Hepatocyte (in vitro differentiated cells): ENCODE measurements at places on chromosomes 1 and 21. TPM values are rescaled to one million over a fixed set of nuclear protein-coding genes. Genes with fewer than 3 reads are reported as not detected.

GRCh38 chr1:218895064-218895587 lies 278.6 kb upstream of the LYPLAL1 start:
- DNase-seq = no peak

DNA sequence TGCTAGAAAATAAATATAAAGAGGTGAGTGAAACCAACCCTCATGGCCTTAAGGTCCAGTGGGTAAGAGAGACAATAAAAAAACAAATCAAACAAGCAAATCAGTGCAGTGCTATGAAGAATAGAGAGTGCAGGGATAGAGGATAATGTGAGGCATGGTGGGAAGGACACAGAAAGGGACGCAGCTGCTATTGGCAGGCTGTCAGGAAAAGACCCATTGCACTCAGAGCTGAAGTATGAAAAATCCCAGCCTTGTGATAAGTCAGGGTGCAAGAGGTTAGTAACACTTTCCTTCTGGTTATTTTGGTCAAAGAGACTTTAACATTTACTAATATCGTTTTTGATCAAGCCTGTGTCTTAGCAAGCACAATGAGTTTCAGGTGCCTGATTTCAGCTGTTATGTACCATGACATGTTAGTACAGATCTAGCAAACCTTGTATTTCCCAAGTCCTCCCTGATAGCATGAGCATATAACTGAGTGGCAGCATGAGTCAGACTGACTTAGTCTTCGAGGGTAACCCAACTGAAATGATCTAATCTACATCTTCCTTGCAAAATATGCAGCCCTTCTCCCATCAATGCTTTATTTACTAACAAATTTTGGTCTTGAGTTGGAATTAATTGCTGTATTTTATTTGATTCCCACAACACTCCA lies 31.7 kb downstream of the CHML start:
- DNase-seq = no peak

DNA sequence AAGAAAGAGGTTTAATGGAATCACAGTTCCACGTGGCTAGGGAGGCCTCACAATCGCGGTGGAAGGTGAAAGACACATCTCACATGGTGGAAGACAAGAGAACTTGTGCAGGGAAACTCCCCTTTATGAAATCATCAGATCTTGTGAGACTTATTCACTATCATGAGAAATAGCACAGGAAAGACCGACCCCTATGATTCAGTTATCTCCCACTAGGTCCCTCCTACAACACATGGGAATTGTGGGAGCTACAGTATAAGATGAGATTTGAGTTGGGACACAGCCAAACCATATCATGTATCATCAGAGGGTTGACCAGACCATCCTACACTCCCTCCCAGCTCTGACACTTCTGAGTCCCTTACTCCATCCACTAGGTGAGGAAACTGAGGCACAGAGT lies 143.9 kb upstream of the KLHDC7A start:
- DNase-seq = no peak

- DNase-seq = no peak
These were observed 258.9 kb downstream of the SETD4 start for GRCh38 chr21:35801391-35801790.

DNA sequence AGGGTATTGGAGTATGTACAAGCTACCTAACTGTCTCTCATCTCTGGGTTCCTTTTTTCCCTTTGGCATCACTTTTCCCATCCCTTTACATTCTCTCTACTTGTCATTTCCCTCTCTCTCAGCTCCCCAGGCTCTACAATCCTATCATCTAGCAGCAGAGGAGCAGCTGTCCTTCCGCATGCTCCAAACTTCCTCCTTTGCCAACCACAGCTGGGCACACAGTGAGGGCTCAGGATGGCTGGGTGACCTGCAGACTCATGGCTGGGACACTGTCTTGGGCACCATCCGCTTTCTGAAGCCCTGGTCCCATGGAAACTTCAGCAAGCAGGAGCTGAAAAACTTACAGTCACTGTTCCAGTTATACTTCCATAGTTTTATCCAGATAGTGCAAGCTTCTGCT lies 561 bp downstream of the CD1E start:
- no peak for DNase-seq

- no peak for DNase-seq
These were observed 477.1 kb upstream of the VAMP3 start for GRCh38 chr1:7293702-7294629.

- no peak for DNase-seq
These were observed 85.9 kb upstream of the WARS2 start for GRCh38 chr1:119226321-119226720.

DNA sequence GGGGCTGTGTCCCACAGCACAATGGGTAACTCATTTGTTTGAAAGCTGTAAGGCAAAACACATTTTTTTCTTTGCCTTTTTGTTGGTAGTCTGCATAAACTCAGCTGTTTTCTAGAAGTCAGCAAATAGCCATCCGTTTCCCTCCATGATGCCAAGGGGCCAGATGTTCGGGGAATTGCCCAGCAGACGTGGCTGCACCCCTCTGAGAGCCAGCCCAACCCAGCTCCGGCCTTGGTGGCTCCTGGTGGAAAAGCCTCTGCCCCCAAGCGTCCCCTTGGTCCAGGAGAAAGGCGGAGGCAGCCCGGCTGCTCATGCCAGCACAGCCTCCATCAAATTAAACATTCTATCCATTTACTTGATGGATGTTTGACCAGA lies 58.4 kb upstream of the ADARB1 start:
- DNase-seq = no peak

DNA sequence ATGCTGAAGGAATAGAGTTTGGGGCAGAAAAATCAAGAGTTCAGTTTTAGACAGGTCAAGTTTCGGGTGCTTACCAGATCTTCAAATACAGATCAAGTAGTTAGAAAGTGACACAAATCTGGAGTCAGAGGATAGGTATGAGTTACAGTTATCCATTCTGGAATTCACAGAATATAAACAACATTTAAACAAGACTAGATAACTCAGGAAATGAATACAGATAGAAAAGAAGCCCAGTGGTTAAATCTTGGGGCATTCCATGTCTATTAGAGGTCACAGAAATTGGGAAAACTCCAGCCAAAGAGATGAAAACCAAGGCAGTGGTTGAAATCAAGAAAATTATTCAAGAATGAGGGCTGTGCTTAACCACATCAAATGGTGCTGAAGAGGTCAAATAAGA lies 187.0 kb upstream of the HP1BP3 start:
- no peak for DNase-seq

- DNase-seq = no peak
These were observed 47.9 kb upstream of the CNN3 start for GRCh38 chr1:94974824-94975223.

- no peak for DNase-seq
These were observed 188.3 kb upstream of the PALMD start for GRCh38 chr1:99457381-99458165.

DNA sequence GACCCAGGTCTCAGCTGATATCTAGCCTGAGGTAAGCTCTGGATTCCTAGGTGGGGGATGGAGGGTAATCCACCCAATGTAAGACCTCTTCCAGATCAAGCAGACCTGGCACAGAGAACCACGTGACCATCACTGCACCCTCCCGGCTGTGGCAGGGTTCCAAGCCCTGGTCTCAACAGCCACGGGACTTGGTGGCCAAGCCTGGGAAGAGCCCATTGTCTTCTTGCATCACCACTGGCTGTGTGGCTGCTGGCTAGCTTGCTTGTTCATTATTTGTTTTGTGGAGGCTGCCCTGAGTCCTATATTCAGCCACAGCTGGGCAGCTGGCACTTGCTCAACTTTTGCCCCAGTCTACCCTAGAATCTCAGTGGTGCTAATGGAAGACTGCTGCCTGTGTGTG lies 24.1 kb upstream of the NFASC start:
- no peak for DNase-seq

DNA sequence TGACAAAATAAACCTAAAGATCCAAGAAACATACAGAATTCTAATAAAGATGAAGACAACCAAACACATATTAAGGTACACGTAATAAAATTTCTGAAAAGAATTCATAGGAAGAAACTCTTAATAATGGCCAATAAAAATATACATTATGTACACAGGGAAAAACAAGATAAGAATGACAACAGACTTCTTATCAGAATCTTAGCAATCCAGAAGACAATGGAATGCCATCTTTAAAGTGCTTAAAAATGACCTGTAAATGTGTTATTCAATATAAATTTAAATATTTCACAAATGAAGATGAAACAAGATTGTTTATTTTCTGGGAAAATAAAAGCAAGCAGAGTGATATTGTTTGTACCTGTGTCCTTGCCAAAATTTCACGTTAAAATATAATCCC lies 530.4 kb upstream of the PTBP2 start:
- no peak for DNase-seq

The APOBEC4 gene
- 0.37 TPM in 1 of 2 replicates, not detected in the other for total RNA-seq

The AMY1C gene
- total RNA-seq = not detected in 2 replicates

The MYCL gene
- total RNA-seq = 6.3 and 10.6 TPM in 2 replicates

The INKA2 gene
- total RNA-seq = 0.44 and 3.2 TPM in 2 replicates

The OPTC gene
- not detected in 2 replicates for total RNA-seq

The CFAP141 gene
- not detected in 2 replicates for total RNA-seq
